ENCODE measurements at places on chromosomes 12 and 14. TPM values are rescaled to one million over a fixed set of nuclear protein-coding genes. Genes with fewer than 3 reads are reported as not detected.

Gene SLC10A1
- total RNA-seq: not detected

Gene LRRK2
- 0.47 TPM for total RNA-seq

DNA sequence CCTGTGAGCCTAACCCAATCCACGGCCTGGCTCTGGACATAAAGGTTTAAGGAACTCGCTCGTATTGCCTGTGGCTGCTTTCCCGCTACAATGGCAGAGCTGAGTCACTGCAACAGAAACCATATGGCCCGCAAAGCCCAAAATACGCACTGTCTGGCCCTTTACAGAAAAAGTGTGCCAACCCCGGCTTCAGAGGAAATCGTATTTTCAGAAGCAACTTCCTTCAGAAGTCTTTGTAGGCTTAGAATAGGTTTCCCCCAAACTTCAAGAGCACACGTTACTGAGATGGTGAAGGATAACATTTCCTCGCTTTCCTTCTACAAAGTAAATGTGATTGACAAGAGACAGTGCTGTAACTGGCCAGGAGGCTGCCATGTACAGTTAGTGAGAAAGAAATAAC lies 34.8 kb upstream of the TESC start:
- peaks cover 20% of the 10 kb centered on the region for H3K4me1 ChIP-seq
- no peaks in the 10 kb centered on the region for H3K36me3 ChIP-seq
- H3K27ac ChIP-seq: peak overlapping the region; percentile 44
- DNase-seq: peak; percentile 27

- H3K27ac ChIP-seq: no peak overlapping the region
- no peaks in the 10 kb centered on the region for H3K4me1 ChIP-seq
- H3K36me3 ChIP-seq: no peaks in the 10 kb centered on the region
- H3K4me3 ChIP-seq: no peak overlapping the region
Observed at GRCh38 chr14:52848626-52849025, 57.2 kb upstream of the GNPNAT1 start.

- no peak for DNase-seq
- no peak overlapping the region for H3K4me3 ChIP-seq
- H3K4me1 ChIP-seq: no peaks in the 10 kb centered on the region
- no peaks in the 10 kb centered on the region for H3K27me3 ChIP-seq
Observed at GRCh38 chr14:62001963-62002362, 239.7 kb downstream of the SNAPC1 start.

GRCh38 chr12:122894193-122895121 lies 1.5 kb downstream of the VPS37B start:
- H3K27me3 ChIP-seq: no peaks in the 10 kb centered on the region
- peak overlapping the region; percentile 93 for H3K27ac ChIP-seq
- DNase-seq: no peak
- H3K4me1 ChIP-seq: peaks cover 76% of the 10 kb centered on the region
- H3K36me3 ChIP-seq: no peaks in the 10 kb centered on the region

GRCh38 chr14:102359341-102359740 lies 3.3 kb downstream of the CINP start:
- no peak for DNase-seq
- no peaks in the 10 kb centered on the region for H3K27me3 ChIP-seq
- peaks cover 17% of the 10 kb centered on the region for H3K4me1 ChIP-seq
- no peak overlapping the region for H3K4me3 ChIP-seq
- H3K27ac ChIP-seq: no peak overlapping the region

DNA sequence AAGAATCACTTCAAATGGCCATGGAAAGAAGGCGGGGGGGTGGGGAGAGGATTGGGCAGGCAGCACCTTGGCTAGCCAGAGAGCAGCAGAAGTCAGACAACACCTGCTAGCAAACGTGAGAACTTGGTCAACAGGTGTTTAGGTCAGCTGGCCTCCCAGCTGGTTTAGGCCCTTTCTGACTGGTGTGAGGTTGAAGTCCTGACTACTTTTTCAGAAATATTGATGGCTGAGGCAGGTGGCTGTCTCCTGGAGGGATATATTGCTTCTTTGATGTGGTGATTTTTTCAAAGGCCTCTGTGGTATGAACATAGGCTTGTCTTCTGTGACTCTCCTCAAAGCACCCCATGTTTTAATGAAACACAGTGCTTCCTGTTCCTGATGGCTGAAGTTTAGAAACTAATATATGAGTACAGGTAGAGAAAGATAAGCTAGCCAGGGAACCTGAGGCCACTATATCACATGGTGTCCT lies 238.2 kb upstream of the SSTR1 start:
- H3K4me1 ChIP-seq: no peaks in the 10 kb centered on the region
- no peaks in the 10 kb centered on the region for H3K36me3 ChIP-seq
- H3K27me3 ChIP-seq: no peaks in the 10 kb centered on the region
- no peak overlapping the region for H3K4me3 ChIP-seq

DNA sequence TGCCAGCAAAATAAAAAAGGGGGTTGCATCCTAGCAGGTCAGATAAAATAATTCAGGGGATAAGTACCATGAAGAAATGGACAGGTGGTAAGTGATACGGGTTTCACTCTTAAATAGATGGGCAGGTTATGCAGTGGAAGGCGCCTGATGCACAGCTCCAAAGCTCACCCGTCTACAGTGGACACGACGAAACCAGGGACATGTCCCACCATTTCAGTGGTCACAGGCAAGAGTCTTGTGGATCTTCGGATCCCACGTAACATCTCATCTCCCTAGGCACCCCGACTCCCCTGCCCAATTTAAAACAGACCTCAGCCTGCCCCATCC lies 60.5 kb downstream of the DDX51 start:
- no peak for DNase-seq
- no peak overlapping the region for H3K27ac ChIP-seq
- peak overlapping the region; percentile 73 for H3K4me3 ChIP-seq
- H3K27me3 ChIP-seq: no peaks in the 10 kb centered on the region
- peaks cover 13% of the 10 kb centered on the region for H3K4me1 ChIP-seq

DNA sequence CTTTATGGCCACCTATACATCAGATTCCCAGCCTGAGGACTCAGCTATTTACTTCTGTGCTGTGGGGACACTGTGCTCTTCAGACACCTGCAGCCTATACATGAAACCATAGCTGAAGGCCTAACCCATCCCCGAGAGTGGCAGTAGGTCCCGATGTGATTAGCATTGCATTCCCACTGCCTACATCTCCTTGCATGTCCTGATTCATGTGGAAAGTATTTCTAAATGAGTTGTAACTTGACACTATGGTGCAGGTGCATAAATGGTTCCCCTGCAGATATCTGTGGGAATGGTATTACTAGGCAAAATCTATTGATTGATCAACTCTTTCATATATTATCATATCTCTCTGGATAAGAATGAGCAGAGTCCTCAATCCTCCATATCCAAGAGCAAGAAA lies 433.5 kb downstream of the DAD1 start:
- no peak overlapping the region for H3K4me3 ChIP-seq
- no peak for DNase-seq
- no peaks in the 10 kb centered on the region for H3K4me1 ChIP-seq
- H3K27me3 ChIP-seq: no peaks in the 10 kb centered on the region
- no peaks in the 10 kb centered on the region for H3K36me3 ChIP-seq
- no peak overlapping the region for H3K27ac ChIP-seq

Data from T-cell (primary cell).